CD4-positive, alpha-beta T cell treated with Interleukin-17A for 4 hours (primary cell): ENCODE measurements at places on chromosomes 4 and X.

GRCh38 chr4:98929341-98930267 is 671 bp upstream of the EIF4E start:
- peak; percentile 58 for DNase-seq

DNA sequence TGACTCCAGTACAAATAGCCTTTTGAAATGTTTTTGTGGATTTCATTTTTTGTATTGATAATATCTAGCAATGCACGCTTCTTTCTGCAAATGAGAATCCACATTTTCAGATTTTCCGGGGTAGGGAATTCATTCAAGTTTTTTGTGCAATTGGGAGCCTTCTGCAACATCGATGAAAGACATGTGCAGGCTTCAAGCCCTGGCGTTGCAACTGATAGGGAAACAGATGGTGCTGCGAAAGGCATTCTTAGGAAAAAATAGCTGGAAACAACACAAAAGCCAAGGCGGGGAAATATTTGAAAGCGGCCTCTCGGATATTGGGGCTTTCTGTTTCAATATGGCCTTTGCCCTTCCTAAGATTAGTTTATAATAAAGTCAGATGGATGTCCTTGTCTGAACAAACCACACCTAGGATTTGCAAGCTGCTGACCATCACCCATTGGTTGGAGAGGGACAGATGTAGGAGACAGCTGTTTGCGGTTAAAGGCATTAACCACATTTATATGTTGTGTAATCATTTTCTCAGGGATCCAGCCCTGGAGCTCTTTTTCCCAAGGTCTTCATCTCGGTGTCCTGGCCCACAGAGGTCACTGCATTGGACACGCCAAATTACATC is 136.5 kb downstream of the PRKX start:
- no peak for DNase-seq

- DNase-seq, result no peak
These were observed 3.5 kb upstream of the NKX1-1 start for GRCh38 chr4:1409491-1410425.

DNA sequence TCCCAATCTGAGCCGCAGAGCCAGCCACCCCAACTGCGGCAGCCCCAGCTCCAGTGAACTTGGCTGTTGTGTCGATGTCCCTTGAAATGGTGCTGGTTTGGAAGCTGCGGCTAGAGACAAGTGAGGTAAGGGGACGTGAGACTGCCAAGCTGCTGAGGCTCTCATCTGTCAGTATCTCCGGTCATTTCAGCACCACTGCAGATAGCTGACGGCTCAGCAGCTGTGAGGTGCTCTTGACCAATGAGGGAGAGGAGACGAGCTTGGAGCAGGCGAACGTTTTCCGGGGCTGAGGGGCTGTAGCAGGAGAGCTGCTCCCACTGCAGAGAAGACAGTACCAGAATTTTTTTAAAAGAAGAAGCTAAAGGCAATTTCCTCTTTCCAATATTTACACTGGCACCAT is 175.5 kb upstream of the CASK start:
- no peak for DNase-seq

- no peak for DNase-seq
These were observed 1.2 kb upstream of the SSX3 start for GRCh38 chrX:48357681-48358080.

DNA sequence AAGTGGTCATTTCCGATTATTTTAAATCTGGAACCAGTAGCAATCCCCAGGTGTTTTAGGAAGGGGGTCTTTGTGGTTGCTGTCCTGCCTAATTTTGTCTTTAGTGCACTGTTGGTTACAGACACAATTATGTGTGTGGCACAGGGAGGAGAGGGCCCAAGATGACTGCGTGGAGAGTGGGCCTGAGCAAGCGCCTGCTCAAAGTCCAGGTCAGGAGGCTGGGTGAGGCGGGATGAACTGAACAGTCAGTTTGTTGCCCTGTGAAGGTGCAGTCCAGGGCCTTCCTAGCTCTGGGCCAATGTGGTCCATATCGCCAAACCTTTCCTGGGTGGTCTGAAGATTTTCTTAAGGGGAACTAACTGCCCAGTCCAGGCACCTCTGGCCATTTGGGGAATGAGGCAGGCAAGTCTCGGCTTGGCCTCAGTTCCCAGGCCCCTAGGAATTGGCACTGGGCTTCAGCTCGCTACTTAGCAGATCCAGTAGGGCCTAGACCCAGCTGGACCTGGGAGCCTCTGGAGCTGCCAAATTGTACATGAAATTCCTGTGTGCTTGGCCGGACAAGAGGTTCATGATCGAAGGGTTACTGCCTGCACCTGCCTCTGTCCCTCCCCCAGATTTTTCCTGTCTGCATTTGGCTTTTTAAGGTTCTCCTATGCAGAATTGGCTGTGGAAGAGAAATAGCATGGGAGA is 47.6 kb downstream of the ANAPC4 start:
- DNase-seq, result no peak

- DNase-seq, result no peak
These were observed 12.4 kb downstream of the SH3KBP1 start for GRCh38 chrX:19875050-19875431.

GRCh38 chr4:78691334-78691754 is 84.8 kb upstream of the BMP2K start:
- DNase-seq, result no peak
